Substantia nigra (tissue), 51 donors: ENCODE measurements at places on chromosomes 6 and 20.

GRCh38 chr6:167764713-167765479, 61.8 kb upstream of the AFDN start:
- DNase-seq: no peak

DNA sequence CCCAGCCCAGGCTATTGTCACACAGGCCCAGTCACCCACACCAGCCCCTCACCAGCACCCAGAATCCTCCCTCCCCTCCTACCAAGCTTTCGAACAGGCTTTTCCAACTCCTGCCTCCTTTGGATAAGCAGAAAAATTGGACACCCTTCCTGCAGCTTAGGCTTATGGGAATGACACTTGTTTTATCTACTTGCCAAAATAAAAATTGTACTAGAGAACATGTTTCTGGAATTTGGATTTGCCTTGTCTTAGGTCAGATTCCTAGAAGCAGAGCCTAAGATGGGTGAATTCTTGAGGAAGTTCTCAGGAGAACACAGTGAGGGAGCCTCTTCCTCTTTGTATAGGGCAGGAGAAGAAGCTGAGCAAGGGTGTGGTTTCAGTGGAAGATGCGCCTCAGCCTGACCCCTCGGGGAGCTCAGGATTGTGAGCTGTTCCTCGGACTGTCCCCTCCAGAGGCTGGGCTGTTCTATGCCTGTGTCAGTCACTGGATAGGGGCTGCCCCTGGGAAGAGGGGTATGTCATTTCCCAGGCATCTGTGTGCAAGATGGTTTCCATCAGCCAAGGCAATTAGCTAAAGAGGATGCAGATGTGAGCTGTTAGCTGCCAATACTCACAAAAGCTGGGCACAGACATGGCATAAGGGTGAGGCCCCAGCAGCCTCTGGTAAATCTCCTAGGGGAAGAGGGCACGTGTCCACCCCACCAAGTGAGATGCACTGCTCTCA, 33.9 kb downstream of the ITPR3 start:
- DNase-seq: no peak

GRCh38 chr20:5192570-5193431, 66.0 kb downstream of the CDS2 start:
- no peak for DNase-seq

DNA sequence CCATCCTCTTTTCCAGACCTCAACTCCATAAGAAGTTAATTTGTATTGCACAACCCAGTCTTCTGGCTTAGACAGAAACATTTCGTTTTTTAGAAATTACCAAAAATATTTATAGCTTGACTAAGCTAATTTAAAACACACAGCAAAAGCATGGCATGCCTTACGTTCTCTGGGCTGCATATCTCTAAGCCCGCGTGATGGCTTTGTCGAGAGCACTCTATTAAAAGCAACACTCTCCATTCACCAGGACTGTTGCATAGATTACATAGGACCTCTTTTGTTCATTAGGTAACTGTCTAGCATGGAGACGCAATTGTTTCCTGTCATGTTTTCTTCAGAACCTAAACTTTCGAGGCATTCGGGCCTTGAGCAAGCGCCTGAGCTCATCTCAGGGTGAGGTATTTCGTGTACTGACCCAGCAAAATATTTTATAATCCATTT, 104.5 kb downstream of the IBTK start:
- DNase-seq: no peak

DNA sequence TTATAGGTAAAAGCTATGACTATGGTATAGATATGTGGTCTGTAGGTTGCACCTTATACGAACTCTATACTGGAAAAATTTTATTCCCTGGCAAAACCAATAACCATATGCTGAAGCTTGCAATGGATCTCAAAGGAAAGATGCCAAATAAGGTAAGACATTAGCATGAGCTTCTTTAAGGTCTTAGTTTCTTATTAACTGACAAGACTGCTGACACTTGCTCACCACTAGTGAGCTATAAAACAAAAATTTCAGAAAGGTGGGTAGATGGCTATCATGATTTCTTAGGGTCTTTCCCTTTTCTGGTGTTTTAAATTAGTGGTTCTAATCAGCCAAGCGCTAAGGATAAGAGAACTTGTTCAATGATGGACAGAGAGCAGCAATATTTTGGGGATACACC, 21.9 kb downstream of the FAM217A start:
- DNase-seq: no peak

DNA sequence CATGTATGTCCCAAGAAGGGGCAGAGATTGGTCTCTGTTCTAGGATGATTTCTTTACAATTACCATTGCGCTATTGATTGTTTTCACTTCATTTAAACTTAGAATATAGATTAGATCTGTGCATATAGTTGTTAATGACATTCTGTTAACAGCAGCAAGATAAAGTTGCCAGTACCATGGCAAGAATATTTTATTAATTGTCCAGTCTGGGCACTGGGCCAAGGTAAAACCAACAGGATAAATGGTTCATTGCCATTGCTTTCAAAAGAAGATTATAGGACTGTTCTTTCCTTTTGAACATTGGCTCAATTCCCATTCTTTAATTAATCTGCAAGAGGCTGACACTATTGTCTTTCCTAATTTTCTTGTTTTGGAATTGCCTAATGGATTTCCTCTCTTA, 592.4 kb downstream of the RFPL4B start:
- DNase-seq: no peak

DNA sequence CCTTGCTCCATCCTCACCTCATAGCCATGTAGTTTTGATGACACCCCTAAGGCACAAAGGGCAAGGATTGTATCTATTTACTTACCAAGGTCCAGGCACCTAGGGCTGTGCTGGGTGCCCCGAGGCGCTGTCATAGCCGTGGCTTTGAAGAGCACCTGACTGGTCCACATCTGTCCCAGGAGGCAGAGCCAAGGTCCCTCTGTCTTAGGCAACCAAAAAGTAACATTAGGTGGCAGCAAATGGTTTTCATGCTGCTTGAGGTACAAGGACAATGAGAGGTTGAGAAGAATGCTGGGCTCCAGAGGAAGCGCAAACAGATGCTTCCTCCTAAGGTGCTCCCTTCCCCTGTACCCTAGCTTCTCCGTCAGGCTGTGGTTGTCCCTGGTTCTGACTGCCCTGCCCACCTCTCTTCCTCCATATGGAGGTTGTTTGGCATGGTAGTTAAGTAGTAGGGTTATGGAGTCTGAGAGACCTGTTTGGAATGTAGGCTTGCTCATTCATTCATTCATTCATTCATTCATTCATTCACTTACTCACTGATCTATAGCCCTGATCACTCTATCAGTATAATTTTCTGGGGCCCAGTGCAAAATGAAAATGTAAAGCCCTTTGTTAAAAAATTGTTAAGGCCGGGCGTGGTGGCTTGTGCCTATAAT, 3.0 kb upstream of the UQCC2 start:
- DNase-seq: no peak

DNA sequence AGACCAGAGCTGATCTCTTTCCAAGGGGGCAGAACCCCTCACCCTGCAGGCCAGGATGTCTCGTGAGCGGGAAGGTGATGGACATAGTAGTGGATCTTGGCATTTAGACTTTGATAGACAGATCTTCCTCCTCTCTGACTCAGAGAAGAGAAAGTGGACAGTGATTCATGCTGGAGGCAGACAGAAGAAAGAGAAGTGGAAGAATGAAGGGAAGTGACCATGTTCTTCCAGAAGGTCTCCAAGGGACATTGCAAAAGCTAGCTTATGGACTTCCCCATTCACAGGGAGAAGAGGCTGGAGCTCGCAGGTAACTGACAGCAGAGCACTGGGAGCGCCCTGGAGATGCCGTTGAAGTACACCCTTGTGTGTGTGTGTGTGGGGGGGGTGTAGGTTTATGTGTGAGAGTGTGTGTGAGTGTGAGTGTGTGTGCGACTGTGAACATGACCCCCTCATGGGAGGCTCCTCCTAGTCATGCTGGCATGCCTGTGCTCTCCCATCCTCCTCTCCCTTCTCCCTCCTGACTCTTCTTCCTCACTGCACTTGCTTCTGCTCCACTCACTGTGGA, 8.0 kb upstream of the RAET1L start:
- DNase-seq: no peak

DNA sequence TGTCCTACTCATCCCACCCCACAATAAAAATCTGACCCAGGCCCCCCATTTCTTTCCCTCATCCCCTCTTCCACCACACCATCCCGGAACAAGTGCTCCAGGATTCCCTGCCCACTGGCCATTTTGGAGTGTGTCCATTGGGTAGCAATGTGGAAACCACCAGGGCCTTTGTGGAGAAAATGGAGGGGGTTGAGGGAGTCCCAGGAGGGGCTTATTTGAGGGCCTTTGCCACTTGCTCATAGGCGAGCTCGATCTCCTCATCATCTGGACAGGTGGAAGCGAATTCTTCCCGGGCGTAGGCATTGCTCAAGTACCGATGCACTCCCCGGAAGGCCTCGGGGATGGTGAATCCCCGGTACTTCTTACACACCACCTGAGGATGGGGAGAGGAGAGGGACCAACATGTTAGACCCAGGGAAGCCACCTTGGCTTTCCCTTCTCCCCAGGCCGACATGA, 1.6 kb upstream of the DDAH2 start:
- DNase-seq: no peak

- DNase-seq: no peak
Observed at GRCh38 chr6:139187489-139187888, 52.6 kb downstream of the HECA start.

GRCh38 chr20:2476742-2477615, 6.4 kb upstream of the SNRPB start:
- DNase-seq: no peak

GRCh38 chr20:62583424-62583920, 58.8 kb upstream of the SLCO4A1 start:
- DNase-seq: peak; percentile 1

DNA sequence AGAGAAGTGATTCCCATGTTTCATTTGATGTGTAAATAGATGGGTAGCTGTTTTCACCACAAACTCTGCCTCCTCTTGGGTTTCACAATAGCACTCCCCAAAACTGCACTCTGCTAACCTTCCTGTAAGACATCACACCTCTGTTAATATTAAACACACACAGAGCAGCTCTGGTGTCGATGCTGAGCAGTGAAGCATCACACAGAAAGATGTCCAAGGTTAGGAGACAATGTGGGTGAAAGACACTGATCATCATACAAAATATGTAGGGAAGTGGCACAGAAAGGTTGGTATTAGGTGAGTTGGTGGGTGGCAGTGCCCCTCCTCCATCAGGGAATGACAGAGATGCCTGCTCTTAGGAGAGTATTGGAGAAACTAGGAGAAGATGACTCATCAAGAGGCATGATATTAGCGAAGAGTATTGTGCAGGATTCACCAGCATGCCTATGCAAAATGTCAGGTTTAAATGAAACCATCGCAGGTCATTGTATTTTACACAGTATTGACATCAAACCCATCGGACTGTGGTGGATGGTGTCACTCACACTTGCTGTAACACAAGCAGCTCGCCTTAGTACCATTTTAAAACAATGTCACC, 199.7 kb downstream of the TBXT start:
- no peak for DNase-seq

DNA sequence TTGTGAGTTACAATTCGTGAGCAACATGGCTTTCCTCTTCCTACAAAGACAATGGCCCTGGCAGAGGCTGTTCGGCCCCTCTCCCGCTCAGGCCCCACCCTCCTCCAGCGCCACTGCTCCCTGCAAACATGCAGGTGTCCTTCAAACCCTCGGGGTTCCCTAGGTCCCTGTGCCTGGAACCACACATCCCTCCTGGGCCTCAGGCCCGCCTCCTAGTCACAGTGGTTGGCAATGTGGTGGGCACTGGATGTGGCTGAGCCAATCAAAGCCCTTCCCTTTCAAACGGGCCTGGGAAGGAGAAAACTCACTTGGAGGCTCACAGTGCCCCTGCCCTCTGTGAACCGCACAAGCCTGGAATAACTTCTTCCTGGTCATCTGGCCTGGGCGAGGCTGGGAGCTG, 147.2 kb downstream of the TFAP2C start:
- DNase-seq: no peak

GRCh38 chr6:146077992-146078391, 49.1 kb downstream of the GRM1 start:
- DNase-seq: no peak
